ENCODE measurements at places on chromosomes 11 and 22.

- DNase-seq: no peak
These were observed 19.8 kb downstream of the OR10D3 start for GRCh38 chr11:124202951-124203350.

DNA sequence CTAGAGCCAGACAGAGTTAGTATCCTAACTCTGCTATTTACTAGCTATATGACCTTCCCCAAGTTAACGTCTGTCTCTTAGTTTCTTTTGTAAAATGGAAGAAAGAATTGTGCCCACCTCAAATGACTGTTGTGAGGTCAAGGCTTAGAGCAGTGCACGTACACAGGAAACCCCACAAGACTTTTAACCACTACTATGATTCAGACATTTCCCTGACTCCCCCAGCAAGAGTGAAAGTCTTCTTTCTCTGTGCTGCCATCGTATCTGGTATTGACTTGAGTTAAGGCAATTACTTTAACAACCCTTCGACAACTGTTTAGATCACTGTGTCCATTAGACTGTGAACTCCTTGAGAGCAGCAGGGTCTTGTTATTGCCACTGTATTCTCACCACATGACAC is 2.6 kb upstream of the OR52W1 start:
- DNase-seq: no peak

DNA sequence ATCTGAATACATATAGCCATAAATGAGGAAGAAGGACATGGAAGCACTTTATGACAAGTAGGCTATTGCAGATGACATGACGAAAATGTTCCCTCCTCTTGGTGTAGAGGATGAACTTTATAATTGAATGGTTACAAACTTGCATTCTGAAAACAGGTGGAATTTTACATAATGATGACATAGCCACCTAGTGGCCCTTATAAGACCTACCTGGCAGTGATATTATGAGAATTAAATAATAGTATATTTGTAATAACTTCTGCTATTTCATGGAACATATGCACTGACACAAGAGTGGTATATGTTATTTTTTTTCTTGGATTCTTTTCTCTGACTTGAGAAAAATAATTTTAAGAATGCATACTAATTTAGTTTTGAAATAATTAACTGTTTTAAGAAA is 22.9 kb downstream of the TRIM22 start:
- no peak for DNase-seq

DNA sequence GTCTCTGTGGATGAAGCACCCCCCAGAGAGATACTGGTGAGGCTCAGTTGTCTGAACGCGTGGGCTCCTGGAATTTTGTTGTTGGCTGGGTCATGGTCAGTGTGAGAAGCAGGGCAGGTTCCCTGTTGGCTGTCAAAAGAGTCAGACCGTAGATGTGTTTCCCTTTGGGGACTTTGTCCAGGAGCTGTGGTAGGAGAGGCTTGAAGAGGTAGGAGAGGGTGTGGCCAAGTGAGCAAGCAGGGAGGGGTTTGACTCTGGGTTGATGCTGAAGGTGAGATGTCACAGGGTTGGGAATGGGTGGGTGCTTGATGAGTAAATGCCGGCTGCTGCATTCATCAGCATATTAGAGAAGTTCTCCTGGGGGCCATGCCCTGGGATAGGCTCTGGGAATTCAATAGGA is 803.2 kb downstream of the TBC1D22A start:
- no peak for DNase-seq

DNA sequence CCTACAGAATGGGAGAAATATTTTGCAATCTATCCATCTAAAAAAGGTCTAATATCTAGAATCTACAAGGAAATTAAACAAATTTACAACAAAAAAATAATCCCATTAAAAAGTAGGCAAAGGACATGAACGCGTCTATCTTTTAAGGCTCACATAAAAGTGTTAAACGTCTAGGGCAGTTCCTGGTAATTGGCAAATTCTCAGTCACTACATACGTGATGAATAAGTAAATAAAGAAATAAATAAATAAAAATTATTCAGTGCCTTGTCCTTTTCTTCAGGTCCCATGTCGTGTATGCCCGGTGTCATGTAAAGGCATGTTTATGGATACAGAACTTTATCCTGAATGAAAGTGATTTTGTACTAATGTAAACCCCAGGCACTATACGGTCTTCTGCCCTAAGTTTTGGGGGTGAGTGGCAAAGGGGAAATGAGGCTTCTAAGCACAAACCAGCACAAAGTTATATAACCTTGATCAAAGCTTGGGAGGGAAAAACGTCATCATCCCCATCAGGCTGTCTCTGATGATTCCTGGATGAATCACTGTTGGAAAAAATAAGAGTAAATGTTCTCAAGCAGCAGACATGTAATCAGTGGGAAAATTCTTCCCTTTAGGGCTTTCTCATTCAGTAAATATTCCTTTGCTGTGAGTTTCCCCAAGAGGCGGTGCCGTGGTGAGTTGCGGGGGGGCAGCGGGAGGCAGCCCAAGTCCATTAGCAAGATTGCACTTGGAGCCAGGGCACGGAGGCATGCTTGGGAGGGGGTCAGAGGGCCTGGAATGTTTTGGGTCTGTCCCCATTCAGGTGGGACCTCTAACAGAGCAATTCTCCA is 30.4 kb upstream of the MICAL2 start:
- DNase-seq: no peak
